Stimulated activated CD4-positive, alpha-beta T cell treated with anti-CD3 and anti-CD28 coated beads, Interleukin-12 subunit alpha, Interleukin-12 subunit beta, amount 100 ng/mL, for 48 hours (primary cell): ENCODE measurements at places on chromosomes 2 and 18.
A peak's percentile ranks its signal among the peaks of the same experiment; 100 is the strongest.

DNA sequence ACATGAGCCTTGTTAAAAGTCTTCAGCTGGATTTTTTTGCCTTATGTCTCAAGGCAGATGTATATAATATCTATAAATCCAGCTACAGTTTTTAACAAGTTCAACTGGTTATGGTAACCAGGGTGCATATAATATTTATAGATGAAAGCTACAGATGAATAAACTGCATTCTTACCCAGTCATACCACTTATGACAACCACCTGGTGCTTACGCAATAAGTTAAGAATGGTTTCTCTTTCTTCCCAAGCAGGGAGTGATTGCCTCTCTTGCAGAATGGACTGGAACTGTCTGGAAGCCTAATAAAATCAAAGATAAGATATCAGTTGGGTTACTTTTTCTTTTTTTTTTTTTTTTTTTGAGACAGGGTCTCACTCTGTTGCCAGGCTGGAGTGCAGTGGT is 19.6 kb downstream of the DHX57 start:
- no peak for DNase-seq

DNA sequence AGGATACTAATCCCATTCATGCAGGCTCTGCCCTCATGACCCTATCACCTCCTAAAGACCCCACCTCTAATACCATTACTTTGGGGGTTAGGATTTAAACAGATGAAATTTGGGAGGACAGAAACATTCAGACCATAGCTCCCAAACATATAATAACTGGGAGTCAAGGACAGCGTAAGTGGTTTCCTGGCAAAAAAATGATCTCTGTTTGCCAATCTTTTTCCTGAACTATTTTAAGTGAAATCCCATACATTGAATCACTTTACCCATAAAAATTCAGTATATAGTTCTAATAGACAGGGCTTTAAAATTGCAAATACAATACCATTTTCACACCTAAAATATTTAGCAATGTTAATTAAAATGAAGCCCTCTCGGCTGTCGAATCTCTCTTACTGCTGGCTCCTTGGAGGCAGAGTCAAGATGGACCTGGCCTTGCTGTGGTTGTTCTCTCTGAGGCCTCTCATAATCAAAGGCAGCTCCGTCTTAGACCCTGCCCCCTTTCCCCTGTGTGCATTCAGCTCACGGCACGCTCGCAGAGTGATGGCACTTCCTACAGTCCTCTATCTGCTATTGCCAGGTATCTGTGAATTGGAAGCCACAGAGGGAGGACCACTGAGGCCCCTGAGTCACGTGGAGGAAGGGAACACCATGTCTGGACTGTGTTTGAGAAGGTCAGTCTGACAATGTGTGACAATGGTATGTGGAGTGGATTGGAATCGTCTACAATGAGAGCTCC is 132.3 kb downstream of the UXS1 start:
- DNase-seq: no peak

DNA sequence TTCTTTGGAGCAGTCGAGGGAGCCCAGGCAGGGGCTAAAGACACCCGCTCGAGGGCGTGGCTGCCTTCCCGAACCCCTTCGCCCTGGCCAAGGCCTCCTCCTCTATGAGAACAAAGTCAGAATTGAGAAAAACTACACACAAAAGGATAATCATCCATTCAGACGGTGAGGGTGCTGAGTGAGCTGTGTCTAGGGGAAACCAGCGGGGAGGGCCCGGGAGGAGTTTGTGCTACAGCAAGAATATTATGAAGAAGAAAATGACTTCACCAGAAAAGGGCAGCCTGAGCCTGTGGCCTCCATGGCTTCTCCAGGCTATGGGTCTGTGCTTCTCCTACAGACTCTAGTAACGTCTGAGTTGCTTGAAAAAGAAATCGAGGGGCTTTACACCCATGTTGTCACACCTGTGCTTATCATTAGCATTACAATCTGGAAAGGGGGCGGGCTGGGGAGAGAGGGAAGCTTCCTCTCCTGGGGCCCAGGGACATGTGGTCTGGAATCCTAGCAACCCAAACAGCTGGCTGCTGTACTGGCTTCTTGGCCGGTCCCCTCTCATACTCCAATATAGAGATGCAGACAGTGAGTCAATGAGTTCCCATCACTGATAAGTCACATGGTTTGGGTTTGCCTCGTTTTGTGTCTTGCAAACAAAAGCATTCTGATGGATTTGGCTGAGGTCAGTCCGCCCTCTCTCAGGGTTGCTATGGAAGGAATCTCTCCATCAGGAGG is 52.0 kb upstream of the ARL4C start:
- DNase-seq: no peak

- no peak for DNase-seq
These were observed 28.5 kb downstream of the DAPL1 start for GRCh38 chr2:158823486-158824237.

GRCh38 chr18:42086288-42086687 is 131.3 kb downstream of the PIK3C3 start:
- DNase-seq: no peak

GRCh38 chr18:634551-635045 is 22.9 kb upstream of the TYMS start:
- DNase-seq: no peak

GRCh38 chr2:30408961-30409387 is 38.1 kb upstream of the LCLAT1 start:
- DNase-seq: no peak

- DNase-seq: no peak
These were observed 222.2 kb downstream of the MYCN start for GRCh38 chr2:16162491-16163040.

DNA sequence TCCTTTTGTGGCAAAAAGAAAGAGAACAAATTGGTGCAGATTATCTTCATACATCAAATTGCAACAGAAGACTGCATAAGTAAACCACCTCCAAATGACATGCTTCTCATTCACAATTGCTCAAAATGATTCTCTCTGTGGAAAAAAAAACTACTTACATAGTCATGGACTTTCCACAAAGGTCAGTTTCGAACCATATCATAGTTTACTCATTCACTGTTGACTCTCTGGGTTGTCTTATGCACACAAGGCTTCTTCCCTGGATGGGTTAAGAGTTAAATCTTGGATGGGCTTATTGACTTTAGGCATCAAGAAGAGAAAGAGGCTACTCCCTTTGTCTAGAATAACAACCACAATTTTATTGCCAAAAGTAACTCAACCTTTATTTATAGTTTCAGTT is 91.3 kb upstream of the RAB27B start:
- DNase-seq: no peak

- DNase-seq: no peak
These were observed 45.0 kb downstream of the PHLPP1 start for GRCh38 chr18:62760403-62760734.

DNA sequence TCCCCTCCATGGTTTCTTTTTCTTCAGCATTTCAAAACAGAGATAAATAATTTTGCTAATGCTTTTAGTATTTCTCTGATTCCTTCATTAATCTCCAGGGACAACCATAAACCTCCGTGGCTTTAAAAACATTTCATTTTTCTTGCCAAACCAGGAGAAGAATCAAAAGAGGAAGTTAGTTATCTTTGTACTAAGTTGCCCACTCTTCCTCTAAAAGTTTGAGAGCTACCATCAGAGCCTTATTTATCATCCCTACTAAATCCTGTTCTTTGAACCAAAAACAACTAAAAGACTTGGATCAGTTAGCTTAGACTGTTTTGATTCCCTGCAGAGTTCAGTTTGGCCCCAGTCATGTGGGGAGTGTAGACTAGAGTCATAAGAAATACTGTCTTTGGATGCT is 208.4 kb downstream of the SETBP1 start:
- no peak for DNase-seq

GRCh38 chr2:162086904-162087303 is 12.9 kb upstream of the DPP4 start:
- DNase-seq: no peak

DNA sequence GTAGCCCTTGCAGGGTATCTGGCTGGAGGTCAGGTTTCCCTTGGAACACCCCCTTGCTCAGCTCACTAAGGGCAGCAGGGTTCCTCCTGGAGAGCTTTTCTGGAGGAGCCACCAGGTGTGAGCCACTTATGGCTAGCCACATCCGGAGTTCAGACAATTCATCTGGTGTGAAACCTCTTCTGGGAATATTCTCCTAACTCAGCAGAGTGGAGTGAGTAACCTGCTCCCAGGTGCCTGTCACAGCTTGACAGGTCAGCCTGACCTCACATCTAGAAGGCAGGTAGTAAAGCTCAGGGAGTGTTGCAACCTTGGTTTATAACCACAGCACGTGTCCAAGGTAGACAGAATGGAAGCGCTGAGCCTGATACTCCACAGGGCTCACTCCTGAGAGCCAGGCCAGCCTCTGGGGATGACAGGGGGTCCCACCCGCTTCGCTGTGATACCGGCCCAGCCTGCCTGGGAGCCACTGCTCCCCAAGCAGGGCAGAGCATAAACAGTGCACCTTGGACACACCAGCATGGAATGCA is 62.6 kb upstream of the TGFA start:
- DNase-seq: no peak

DNA sequence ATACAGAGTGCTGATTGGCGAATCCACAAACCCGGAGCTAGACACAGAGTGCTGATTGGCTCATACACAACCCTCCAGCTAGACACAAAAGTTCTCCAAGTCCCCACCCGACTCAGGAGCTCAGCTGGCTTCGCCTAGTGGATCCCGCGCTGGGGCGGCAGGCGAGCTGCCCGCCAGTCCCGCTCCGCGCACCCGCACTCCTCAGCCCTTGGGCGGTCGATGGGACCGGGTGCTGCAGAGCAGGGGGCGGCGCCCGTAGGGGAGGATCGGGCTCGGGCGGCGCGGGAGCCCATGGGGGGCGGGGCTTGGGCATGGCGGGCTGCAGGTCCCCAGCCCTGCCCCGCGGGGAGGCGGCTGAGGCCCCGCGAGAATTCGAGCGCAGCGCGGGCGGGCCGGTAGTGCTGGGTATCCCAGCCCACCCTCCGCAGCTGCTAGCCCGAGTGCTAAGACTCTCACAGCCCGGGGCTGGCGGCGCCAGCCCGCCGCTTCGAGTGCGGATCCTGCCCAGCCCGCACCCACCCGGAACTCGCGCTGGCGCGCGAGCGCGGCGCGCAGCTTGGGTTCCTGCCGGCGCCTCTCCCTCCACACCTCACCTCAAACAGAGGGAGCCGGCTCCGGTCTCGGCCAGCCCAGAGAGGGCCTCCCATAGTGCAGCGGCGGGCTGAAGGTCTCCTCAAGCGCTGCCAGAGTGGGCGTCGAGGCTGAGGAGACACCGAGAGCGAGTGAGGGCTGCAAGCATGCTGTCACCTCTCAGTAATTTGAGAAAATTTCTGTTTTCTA is 75.5 kb upstream of the ATP5MC3 start:
- no peak for DNase-seq

DNA sequence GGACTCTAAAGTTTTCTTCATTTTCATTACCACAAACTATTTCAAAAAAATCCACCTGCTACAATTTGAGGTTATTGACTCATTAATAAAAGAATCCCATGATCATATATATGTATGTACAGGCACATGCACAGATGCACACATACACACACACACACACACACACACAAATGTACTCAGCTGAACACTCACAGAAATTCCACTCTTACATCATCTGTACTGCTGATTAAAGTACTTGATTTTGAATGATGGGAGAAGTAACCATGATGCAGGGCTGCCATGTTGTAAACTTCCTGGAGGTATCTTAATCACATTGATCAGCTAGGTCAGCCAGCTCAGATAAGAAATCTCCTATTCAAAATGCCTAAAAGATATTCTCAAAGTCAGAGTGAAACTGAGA is 1313.2 kb upstream of the NRXN1 start:
- no peak for DNase-seq

GRCh38 chr18:73787316-73787715 is 360.3 kb downstream of the FBXO15 start:
- DNase-seq: no peak

- no peak for DNase-seq
These were observed 2.7 kb downstream of the SEMA4C start for GRCh38 chr2:96866986-96867755.

DNA sequence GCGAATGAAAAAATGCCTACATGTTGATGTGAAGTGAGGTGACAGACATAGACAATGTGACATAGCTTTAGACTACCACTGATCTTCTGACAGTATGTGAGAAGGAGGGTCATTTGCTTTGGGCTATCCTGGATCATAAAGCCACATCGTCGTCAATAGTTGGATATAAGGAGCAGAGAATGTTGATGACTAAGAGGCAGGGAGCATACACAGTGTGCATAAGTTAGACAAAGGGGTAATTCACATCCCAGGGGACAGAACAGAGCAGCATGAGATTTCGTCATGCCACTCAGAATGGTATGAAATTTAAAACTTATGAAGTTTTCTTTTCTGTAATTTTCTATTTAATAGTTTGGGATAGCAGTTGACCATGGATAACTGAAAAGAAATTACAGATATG is 403.2 kb downstream of the DSC3 start:
- DNase-seq: no peak

GRCh38 chr18:4544142-4544541 is 89.0 kb upstream of the DLGAP1 start:
- DNase-seq: no peak

GRCh38 chr2:144330951-144331673 is 188.8 kb downstream of the ZEB2 start:
- no peak for DNase-seq

GRCh38 chr18:22814329-22814703 is 118.8 kb upstream of the RBBP8 start:
- no peak for DNase-seq

DNA sequence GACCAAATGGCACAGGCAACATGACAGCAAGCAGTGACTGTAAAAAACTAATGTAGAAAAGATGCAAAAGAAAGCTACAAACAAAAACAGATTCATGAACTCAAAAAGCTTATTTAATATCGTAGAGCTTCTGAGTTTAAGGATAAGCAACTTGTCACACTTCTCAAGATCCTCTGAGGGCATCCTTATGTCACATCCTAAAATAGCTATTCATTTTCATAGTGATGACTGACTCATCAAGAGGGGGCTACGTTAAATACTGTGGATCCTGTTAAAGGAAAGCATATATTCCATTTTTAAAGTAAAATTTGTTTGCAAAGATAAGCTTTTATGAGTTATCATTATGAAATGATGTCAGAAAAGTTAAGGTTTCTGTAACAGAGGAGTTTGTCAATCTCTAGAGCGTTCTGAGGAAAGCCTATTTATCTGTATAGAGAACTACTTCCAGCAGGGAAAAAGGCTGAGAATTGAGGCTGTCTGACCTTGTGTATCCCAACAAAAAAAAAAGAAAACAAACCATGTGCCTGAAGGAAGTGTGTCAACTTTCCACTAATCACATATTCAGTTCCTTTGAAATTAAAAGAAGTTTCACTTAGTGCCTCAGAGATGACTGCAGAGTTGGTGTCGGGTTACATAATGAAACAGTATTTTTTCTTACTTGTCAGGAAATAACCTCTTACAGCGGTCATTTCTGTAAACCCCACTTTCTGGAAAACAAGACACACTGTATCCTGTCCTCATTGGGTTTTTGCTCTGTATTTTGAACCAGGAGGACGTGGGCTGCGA is 115.5 kb downstream of the ESCO1 start:
- DNase-seq: no peak

GRCh38 chr2:38076152-38076709 is 280 bp upstream of the CYP1B1 start:
- peak; percentile 58 for DNase-seq

DNA sequence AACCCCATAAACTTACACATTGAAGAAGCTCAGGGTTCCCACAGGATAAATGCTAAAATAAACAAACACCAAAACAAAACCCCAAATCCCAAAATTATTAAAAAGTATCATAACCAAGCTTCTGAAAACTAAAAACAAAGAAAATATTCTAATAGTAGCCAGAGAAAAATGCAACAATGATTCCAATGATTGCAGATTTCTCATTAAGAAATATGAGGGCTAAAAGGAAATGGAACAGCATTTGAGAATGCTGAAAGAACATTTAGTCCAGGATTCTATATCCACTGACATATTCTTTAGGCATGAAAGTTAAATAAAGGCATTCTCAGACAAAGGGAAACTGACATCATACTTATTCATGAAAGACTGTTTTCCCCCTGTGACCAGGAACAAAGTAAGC is 212.4 kb downstream of the SLC4A10 start:
- no peak for DNase-seq
